ENCODE measurements at places on chromosomes 6 and 20.

GRCh38 chr20:56588996-56589395 lies 40.1 kb upstream of the TFAP2C start:
- DNase-seq: no peak

DNA sequence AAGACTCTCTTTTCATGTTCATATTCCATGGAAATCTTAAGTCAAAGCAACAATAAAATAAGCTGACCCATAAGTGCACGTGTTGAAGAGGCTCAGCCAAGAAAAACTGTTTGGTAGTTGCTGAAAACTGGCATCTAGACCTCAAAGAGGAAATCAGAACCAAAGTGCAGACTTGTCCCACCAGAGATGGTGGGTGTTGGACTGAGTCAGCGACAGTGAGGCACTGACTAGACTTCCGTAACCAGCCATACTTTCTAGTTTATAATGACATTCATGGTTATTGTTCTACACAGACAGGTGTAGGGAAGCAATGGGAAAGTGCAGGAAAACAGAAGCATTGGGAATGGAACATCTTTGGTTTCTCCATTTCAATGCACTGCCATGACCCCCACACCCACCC lies 175.7 kb upstream of the AGPAT4 start:
- no peak for DNase-seq

DNA sequence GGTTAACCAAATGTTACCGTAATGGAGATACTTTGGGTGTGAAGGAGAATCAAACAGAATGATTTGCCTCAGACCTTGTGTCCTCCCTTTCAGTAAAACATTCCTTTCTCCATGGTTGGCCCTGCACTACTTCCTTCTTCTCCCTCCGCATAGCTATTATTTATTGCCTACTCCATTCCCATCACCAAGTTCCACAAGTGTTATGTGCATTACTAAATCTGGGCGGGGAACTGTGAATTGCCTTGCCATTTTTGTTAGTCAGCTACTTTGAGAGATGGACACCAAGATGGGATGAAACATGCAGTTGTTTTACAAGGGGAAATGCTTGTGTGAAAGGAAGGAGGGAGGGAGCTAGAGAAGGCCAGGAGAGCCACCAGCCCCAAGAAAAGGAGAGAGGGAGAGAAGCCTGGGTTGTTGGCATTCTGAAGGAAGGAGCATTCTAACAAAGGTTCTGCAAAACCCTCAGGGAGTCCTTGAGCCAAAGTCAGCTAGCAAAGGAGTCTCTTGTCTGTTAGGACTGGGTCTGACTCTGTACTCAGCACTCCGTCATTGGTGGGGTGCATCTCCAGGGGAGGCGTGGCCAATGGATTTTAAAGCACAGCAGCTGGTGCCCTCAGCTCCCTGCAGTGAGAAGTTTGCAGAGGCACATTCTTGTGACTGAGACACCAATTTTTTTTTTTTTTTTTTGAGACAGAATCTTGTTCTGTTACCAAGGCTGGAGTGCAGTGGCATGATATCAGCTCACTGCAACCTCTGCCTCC lies 83.6 kb upstream of the CHD6 start:
- no peak for DNase-seq

DNA sequence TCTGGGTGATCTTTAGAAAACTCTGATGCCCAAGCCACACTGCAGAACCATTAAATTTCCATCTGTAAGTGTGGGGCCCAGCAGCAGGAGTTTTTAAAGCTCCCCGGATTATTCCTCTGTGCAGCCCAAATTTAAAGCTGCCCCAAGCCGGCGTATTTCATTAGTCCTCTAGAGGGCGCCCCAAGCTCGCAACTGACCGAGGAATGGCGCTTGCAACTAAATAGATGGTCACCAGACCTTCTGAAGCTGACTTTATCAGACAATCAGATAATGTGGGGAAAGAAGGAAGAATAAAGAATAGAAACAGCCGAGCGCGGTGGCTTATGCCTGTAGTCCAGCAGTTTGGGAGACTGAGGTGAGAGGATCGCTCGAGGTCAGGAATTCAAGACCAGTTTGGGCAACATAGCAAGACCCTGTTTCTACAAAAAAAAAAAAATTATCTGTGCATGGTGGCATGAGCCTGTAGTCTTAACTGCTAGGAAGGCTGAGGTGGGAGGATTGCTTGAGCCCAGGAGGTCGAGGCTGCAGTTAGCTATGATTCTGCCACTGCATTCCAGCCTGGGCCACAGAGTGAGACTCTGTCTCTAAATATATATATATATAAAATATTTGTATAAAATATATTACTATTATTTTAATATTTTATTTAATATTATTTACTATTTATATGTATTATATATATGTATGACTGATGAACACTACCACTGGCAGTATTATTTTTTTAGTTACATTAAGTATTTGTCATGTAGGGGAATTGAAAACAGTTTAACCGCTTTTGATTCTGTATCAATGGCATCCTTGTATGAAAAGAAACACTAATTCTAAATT lies 56.0 kb downstream of the OTOR start:
- DNase-seq: peak; percentile 52

DNA sequence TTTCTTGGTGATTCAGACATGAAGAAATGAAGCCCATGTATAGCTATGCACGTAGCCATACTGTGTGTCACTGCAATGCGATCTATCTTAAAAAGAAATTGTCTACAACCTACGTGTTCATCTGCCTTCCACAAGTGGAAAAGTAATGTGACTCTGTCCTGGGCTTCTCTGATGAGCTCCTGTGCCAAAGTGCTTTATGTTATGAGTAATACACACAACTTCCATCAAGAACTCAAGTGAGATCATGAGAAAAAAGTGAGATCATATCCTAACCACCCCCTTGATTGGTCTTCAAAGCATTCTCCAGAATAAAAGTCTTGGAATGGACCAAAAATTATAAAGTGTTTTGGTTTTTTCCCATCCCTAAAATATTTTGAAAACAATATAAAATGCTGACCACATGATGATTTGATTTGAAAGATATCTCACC lies 114.3 kb downstream of the DST start:
- no peak for DNase-seq

DNA sequence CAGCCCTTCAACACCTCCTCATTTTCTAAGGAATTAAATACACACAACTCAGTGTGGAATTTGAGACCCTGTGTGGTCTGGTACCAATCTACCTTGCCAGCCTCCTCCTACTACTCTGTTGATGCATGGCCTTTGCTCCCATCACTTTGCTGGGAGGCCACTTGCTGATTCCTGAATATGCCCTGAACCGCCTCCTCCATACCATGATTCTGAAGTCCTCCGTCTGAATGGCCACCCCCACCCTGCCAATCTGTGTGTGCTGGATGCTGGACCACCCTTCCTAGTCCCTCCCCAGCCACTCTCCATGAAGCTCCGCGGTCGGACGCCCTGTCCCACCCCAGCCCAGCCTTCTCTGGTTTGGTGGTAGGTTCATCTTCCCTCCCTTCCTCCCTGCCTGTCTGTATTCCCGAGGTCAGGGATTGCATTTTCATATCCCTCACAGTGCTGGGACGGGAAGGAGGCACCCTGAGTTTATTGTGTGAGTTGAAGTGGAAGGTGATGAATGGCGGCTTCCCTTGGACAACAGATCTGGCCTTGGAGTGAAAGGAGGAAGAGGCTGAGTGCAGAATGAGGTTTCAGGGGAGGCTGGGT lies 138.3 kb downstream of the CDC5L start:
- DNase-seq: no peak

- DNase-seq: no peak
These were observed 7.4 kb downstream of the PIM1 start for GRCh38 chr6:37177077-37177934.

DNA sequence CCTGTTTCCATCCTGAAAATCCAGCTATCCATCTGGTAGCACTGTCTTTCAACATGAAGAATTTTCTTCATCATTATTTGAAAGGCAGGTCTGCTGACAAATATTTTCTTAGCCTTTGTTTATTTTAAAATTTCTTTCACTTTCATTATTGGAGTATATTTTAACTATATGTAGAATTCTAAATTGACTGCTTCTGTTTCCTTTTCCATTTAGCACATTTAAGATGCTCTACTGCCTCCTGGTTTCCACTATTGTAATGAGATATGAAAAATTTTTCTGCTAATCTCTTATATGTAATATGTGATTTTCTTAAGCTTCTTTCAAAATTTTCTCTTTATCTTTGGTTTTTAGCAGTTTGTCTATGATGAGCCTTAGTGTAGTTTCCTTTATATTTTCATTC lies 97.3 kb downstream of the TBC1D32 start:
- DNase-seq: no peak

DNA sequence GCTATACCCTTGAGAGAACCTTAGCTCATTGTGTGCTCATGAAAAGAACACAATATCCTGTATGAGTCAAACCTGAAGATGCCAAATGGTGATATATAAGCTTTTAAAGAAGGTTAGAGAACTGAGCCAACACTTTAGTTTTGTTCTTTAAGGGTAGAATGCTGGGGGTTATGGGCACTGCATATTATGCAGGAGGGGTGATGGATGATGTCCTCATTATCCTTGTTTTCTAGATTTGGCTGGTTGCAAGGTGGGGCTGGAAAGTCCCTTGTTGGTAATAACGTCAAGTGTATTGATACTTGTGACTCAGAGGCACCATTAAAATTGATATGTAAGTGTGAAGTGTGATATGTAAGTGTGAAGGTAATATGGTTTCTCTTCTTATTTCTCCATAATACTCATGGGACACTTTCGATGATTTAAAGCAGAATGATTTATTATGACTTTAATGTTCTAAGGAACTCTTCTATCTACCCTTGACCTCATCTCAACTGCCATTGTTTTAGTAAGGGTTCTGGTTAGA lies 113.7 kb upstream of the DTNBP1 start:
- peak; percentile 14 for DNase-seq

DNA sequence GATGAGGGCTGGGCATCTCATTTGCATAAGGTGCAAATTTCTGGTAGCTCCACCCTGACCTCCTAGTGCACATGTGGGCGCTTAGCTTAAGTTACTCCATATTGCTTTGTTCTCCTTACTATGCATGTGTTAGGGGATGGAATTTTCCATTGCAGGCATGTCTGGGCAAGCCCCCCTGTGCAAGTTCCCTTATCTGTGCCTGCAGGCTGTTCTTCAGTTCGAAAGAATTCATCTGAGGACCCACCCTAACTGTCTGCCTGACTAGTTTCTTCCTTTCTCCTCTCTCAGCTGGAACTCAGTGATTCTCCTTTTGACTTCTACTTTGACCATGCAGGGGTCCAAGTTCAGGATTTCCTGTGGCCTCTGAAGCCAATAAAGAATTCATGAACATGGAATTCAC lies 30.2 kb downstream of the CCDC170 start:
- DNase-seq: no peak

DNA sequence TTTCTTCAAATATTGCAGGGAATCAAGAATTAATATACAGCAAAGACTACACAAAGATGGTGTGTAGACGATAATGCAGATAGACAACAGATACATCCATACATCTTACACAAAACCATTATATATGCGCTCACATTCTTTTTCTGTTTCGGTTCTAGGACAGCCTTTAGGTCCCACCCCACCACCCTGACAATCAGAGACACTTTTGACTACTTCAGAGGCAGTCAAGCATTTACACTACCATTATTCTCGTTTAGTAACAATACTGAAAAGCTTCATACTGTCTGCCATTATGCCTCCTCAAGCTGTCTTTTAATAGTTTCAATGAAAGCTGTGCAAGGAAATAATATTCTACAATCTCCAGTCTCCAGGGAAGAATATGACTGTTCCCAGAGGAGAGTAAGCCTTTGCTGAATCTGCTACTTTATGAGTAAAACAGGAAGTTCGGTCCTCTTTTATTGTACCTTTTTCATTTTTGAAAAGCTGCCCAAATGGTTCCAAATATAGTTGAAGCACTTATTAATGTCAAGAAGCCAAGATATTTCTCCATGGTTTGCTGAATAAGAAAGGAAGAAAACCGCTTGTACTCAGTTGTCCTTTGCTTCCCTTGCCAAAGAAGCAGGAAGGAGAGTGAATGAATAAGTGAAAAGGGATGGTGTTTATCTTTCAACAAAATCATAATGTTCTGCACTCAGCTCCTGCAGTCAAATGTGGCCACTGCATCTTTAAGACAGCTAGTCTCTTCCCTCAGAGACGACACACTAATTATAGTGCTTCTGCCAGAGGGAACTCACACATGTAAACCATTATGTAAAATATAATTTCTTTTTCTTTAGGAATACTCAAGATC lies 468.3 kb downstream of the CDC5L start:
- no peak for DNase-seq

- DNase-seq: no peak
These were observed 709.3 kb downstream of the EPHA7 start for GRCh38 chr6:92710048-92710447.

DNA sequence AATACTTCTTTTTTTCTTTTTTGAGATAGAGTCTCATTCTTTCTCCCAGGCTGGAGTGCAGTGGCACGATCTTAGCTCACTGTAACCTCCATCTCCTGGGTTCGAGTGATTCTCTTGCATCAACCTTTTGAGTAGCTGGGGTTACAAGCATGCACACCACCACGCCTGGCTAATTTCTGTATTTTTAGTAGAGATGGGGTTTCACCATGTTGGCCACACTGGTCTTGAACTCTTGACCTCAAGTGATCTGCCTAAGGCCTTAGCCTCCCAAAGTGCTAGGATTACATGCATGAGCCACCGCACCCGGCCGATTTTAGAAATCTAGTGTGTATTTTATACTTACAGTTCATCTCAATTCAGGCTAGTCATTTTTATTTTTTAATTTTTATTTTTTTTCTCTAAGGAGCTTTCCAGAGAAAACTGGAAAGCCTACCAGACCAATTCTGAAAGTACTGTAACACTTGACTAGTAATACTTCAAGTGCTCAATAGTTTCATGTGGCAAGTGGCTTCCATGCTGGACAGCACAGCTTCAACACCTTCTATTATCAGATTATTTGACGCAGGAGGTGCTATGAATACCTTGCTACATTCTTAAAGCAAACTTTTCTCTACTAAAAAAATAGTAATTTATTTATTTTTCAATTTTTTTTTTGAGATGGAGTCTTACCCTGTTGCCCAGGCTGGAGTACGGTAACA lies 25.0 kb downstream of the POLR1C start:
- no peak for DNase-seq

- no peak for DNase-seq
These were observed 222.2 kb upstream of the PRSS16 start for GRCh38 chr6:27025351-27025750.

GRCh38 chr6:52881662-52881995 lies 27.9 kb downstream of the GSTA3 start:
- DNase-seq: no peak

- no peak for DNase-seq
These were observed 50.0 kb downstream of the RTN4IP1 start for GRCh38 chr6:106579281-106579680.

DNA sequence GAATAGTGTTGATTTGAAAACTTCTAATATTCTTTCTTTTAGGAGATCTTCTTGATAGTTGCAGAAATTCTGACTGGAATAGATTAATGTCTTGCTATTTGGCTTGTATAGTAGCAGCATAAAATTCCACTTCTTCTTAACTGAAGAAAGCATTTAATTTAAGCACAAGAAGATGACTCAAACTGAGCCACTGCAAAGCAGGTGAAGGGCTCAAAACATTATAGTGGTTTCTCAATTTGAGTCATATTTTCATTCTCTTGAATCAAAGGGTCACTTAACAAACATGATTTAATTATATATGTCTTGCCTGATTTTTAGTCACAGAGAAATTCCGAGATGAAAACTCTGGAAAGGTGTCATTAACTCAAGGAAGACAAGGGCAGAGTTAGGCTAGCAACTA lies 239.3 kb downstream of the ZNF217 start:
- no peak for DNase-seq

- no peak for DNase-seq
These were observed 50.7 kb downstream of the TGM2 start for GRCh38 chr20:38114353-38114791.

Measured in stimulated activated CD4-positive, alpha-beta T cell treated with anti-CD3 and anti-CD28 coated beads, Interleukin-2, amount 100 ng/mL, for 48 hours (primary cell).